ENCODE measurements at places on chromosomes 1 and 21.

- no peak for DNase-seq
These were observed 56.6 kb downstream of the ADSS2 start for GRCh38 chr1:244394826-244395765.

DNA sequence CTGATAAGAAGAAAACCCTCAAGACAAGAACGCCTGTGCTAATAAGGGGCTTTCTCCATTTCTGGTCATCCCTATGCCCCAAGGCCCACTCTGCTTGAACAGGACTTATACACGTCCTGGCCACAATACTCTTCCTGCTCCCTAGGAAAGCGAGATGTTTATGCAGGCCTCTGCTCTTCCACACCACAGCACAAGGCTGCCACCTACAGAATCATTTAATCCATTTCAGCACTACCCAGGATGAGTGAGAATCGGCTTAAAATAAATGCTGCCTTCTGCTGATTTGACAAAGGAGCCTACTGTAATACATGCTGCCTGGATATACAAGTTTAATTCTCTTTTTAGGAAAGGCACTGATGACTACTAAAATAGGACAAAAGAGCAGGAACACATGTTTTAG lies 29.4 kb downstream of the FRRS1 start:
- DNase-seq, result peak; percentile 25

- DNase-seq, result no peak
These were observed 44.9 kb downstream of the GADD45A start for GRCh38 chr1:67729872-67730271.

DNA sequence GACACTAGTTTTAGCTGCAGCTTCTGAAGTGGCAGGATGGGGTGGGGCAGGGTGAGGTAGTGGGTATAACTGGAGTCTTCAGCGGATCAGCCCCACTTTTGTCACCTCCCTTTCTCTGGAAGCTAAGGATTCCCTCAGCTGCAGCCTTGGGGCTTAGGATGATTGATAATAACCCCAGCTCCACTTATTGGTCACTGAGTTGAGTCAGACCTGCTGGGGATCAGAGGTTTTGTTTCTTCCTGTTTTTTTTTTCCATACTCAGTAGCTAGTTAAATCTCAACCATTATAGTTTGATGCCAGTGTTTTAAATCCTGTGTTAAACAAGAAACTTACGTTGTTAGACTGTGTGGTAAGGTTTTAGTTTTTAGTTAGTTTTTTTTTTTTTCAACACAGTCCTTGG lies 57.2 kb downstream of the LAMC1 start:
- no peak for DNase-seq

DNA sequence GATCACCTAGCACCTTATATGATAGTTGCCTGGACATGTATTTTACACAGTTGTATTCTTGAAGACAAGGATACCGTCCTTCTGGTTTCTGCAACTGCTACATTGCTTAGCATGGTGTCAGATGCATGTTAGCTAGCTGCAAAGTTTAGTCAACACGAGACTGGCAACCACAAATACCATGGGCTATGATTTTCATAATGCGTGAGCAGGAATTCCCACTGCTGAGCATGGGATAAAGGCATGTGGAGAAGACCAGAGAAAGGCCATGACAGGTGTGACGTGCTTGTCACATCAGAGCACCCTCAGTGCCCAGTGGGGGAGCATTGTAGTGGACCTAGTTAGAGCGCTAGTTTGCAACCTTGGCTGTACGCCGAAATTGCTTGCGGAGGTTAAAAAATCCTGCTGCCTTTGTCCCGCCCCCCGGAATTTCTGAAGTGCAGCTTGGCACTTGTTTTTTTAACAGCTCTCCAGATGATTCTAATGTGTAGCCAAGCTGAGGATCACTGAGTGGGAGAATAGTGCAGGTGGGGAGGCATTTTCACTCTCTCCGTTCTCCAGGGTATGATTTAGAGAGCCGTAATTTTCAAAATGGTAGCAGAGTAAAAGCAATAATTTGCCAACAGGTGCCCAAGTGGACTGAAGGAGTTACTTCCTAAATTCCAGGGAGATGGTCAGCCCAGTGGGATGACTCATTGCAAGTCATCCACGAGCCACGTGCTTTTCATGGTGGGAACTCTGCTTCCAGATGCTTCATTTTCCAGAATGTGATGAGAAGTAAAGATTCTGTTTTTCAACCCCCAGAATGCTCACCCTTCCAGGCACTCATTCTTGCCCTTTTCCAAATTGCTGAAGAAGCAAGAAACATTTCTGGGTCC lies 81.0 kb downstream of the CNIH3 start:
- no peak for DNase-seq

DNA sequence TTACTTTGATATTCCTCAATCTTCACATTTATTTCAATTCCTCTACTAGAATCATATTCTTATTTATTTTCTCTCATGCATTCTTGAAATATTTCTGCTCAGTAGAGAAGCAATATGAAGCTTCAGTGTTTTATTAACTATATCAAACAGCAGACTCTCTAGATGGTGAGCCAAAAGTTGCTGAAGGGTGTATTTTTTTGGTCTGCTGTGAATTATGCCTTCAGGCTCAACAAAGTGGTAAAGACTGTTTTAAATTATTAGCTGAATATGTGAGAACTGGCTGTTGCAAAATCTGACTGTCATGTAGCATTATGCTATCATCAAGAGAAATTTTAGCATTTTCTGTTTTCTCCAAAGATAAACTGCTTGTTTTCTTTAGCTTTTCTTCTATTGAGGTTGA lies 24.9 kb upstream of the CDC42BPA start:
- DNase-seq, result no peak

DNA sequence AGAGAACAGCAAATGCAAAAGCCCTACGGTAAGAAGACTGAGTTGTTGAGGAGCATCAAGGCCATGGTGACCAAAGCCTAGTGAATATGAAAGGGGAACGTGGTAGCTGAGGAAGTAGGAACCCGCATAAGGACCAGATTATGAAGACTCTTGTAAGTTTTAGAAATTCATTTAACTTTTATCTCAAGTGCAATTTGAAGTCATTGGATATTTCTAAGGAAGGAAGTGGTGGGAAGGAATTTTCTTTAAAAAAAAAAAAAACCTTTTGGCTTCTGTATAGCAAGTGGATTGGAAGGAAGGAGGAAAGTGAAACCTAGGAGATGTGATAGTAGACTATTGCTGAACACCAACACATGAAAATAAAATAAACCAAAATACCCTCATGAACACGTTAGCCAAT lies 119.0 kb downstream of the TNFSF18 start:
- no peak for DNase-seq

DNA sequence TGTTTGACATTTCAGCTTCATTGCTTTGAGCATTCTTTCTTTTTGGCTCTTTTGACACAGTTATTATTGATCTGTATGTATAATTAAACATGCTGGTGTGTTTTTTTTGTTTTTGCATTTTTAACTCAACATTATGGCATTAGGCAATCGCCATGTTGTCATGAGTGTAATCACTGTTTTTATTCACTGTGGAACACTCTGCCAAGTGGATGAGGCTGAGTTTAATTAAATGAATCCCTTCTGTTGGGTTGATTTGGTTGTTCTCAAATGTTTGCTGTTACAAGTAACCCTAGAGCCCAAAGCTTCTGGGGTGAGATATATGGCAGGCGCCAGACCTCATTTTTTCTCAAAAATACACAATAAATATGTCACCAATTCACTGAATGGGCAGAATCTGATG lies 428.1 kb downstream of the MATN1 start:
- DNase-seq, result no peak

DNA sequence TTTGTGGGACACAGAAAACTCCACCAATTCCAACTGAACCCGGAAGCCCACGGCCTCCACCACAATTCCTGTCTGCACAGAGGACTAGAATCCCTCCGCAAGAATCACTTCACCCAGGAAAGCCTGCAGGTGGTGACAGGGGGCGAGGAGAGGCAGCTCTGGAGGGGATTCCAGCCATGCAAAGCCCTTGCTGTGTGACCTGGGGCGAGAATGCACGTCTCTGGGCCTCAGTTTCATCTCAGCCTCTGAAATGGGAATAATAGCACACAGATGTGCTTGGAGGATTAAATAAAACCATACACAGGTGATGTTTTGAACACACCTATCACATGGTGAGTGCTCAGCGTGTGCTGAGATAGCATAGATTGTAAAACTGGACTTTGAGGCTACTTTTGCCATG lies 14.1 kb downstream of the FBXO2 start:
- DNase-seq, result no peak

DNA sequence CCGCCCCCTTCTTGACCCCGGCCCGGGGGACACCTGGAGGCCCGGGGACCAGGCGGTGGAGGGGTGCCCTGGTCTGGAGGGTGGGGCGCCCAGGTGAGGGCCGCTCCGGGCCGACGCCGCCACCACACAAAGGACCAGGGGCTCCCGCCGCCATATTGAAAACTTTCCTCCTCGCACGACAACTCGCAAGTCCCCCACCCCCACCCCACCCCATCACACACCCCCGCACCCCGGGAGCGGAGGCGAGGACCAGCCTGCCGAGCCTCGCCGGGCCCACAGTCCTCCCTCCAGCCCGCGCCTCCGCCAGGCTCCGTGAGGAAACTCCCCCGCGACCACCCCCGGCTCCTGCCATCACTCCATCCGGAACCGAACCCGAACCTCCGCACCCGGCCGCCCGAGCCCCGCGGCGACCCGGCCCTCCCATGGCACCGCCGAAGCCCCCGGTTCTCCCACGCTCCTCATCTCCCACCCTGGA lies 733 bp downstream of the KDM5B start:
- no peak for DNase-seq

DNA sequence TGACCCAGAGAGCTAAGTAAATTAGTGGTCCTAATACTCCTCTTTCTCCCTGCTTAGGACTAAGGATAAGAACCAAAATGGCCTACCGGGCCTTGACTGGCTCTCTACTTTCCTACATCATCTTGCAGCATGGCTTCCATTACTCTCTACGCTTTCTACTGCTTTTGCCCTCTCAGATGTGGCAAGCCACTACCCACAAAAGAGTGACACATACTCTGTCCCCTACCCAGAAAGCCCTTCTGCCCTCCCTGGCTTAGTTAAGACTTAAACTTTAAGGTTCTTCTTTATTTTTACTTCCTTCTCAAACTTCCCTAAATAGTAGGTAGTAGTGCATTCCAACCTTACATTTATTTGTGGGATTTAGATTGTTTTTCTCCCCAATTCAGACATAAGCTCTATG lies 228.1 kb downstream of the TPR start:
- no peak for DNase-seq
